ENCODE measurements at places on chromosomes 2 and 18. TPM values are rescaled to one million over a fixed set of nuclear protein-coding genes. Genes with fewer than 3 reads are reported as not detected.

DNA sequence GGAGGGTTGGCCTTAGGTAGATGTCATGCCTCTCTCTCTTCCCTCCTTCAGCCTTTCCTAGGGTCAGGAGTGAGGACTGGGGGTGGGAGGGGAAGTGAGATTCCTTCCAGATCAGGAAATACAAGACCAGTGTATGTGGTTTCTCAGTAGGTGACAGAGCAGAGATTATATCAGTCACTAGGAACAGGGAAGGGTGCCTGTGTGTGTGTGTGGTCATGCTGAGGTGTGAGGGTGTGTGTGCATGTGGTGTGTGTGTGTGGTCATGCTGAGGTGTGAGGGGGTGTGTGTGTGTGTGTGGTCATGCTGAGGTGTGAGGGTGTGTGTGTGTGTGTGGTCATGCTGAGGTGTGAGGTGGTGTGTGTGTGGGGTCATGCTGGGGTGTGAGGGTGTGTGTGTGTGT lies 259.8 kb downstream of the LOXHD1 start:
- no peak overlapping the region for H3K27ac ChIP-seq
- DNase-seq = no peak
- no peaks in the 10 kb centered on the region for H3K27me3 ChIP-seq
- H3K4me1 ChIP-seq = peaks cover 6% of the 10 kb centered on the region
- H3K36me3 ChIP-seq = no peaks in the 10 kb centered on the region

The SP5 gene
- total RNA-seq = 5.2 TPM

DNA sequence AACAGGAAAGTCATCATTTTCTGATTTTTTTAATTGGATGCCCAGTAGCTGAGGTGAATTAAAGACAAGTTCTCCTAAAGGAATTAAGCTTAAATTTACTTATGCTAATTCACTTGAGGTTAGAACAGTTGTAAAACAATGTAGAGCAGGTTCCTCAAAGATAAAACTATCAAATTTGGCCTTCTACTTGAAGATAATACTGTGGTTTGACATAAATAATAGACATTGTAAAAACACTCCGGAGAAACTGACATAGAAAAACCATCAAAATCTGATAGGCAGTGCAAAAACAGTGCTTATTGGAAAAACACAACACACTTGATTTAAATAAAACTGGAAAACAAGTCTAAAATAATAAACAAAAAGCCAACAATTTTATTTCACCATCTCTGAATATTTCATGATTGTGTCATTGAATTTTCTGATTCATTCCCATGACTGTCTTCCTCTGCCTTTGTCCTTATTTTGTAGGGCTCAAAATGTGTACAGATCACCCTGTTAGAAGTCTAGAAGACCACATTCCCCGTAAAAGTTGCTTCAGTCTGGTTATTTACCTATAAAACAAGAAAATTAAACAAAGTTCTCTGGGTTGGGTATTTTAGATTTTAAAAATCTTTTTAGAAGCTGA lies 28.3 kb upstream of the SLC40A1 start:
- no peak overlapping the region for H3K27ac ChIP-seq
- no peak for DNase-seq
- no peaks in the 10 kb centered on the region for H3K27me3 ChIP-seq

DNA sequence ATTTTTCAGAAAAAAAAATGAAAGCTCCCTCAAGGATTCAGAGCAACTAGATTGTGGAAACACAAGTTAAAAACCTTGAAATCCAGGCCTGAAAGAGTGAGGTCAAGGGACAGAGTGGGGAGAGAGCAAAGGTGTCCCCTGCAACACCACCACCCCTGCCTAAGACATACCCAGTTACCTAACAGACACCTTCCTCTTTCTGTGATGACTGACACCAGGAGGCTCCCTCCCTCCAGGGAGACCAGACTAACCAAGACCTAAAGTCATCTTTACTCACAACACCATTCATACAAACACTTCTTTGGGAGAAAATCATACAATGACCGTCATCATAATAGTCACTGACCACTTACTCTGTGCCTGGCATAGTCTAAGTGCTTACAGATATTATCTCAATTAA lies 151.8 kb upstream of the NABP1 start:
- H3K27me3 ChIP-seq = no peaks in the 10 kb centered on the region
- no peak overlapping the region for H3K4me3 ChIP-seq
- DNase-seq = no peak
- no peaks in the 10 kb centered on the region for H3K4me1 ChIP-seq

- H3K4me3 ChIP-seq = no peak overlapping the region
- H3K27ac ChIP-seq = no peak overlapping the region
- H3K36me3 ChIP-seq = no peaks in the 10 kb centered on the region
- no peaks in the 10 kb centered on the region for H3K4me1 ChIP-seq
Measured at GRCh38 chr2:9074930-9075329, 71.4 kb upstream of the MBOAT2 start.

The GKN2 gene
- total RNA-seq = 3.4 TPM

The DNAJC5G gene
- not detected for total RNA-seq

- no peaks in the 10 kb centered on the region for H3K4me1 ChIP-seq
- H3K27me3 ChIP-seq = no peaks in the 10 kb centered on the region
- no peaks in the 10 kb centered on the region for H3K36me3 ChIP-seq
- no peak for DNase-seq
Measured at GRCh38 chr2:70931376-70932000, 4.2 kb upstream of the ATP6V1B1 start.

DNA sequence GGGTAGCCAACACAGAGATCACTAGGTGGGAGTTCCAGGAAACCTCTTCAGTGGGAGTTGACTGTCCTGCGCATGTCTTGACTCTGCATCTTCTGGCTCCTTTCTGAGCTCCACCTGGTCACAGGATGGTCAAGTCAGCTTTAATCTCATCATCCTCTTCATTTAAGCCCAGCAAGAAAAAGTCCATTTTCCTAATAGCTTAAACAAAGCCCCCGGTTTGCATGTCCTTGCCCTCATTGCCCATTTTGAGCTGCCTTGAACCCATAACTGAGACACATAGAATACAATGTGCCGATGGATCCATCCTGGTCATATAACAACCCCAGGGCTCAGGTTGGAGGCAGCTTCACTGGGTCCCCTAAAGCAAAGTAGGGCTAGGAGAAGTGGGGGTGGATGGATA lies 40.8 kb downstream of the SPATS2L start:
- no peak overlapping the region for H3K4me3 ChIP-seq
- no peak overlapping the region for H3K27ac ChIP-seq
- no peaks in the 10 kb centered on the region for H3K36me3 ChIP-seq
- peaks cover 8% of the 10 kb centered on the region for H3K4me1 ChIP-seq
- no peaks in the 10 kb centered on the region for H3K27me3 ChIP-seq
- no peak for DNase-seq

The CACNB4 gene
- total RNA-seq = 8.1 TPM
